ENCODE measurements at places on chromosomes 2 and 18.

DNA sequence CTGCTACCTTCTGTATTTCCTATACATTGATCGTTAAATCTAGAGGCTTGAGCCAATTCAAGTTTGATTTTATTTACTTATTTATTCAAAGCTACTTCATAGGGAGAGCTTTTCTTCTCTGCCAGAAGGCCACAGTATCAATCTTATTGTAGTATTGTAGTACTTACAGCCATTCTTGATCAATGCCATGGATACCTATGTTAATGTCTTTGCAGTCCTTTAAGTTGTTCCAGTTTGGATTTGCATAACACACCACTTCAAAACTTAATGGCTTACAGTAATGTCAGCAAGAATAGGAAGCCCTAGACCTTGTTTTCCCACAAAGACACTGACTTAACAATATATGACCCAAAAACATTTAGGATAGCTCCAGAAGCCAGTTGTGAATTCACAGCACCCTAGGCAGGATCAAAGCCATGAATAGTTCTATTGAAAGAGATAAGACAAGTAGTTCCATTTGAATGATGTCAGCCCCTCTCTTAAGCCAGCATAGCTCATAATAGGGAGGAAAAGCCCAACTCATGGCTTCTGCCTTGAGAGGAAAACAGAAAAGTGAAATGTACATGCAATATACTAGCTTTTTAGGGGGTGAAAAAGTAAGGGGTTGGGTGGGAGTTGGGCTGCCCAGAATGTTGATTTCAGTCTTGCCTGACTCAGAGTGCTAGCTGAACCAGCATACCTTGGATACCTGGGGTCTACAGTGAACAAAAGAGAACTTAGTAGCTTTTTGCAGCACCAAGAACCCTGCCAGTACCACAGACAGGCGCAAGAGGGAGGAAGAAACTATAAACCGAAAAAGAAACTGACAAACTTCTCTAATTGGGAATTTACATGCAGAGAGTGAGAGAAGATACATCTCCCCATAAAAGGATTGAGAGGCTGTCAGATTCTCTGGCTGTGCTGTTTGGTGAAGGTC is 101.4 kb downstream of the CAMKMT start:
- no peak for DNase-seq

DNA sequence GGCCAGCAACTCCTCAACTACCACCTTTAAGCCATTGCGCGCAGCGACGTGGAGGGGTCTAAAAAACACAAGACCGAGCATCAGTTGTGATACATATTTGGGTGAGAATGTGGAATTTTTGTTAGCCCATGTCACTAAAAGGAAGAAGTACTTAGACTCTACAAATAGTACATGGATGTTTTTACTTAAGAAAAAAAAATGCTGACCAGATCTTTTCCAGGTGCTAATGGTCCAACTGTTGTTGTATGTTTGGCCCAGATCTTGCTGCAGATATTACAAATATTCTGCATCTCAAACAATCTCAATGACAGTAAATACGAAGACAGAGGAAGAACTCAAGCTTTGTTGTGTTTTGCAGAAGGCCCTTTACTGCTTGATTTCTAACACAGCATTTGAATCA is 67.1 kb upstream of the PGAP1 start:
- no peak for DNase-seq

DNA sequence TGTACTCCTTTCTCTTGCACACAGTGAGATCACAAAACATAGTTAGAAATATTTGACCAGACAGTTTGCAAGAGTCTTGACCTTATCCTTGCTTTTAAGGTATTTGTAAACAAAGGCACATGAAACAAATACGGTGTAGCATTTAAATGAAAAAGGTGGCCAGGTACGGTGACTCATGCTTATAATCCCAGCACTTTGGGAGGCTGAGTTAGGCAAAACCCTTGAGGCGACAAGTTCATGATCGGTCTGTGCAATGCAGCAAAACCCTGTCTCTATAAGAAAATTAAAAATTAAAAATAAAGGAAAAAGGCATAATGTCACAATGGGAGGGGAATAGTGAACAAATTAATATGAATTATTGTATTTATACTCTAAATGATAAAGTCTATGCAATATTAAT is 109.5 kb upstream of the PIK3C3 start:
- no peak for DNase-seq

DNA sequence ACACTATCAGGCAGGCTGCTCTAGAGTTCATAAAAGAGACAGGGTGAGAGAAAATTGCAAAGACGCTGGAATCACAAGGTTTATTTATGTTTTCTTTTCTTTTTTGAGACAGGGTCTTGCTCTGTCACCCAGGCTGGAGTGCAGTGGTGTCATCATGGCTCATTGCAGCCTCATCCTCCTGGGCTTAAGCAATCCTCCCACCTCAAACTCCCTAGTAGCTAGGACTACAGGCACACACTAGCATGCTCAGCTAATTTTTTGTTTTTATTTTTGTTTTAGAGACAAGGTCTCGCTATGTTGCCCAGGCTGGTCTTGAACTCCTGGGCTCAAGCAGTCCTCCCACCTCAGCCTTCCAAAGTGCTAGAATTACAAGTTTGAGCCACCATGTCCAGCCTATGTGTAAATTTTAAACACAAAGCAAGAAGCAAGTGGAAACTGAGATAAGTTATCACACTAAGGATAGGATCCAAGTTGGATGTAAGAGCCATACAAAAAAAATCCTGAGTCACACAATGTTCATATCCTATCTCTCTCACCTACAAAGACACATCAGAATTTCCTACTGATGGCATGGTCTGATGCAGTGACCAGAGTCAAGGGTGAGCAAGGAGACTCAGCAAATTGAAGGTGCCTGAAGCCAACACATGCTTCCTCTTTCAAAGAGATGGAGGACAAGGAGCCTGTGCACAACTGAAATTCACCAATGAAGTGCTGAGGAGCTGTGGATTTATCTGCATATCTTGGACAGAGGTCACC is 31.4 kb downstream of the MYL12B start:
- DNase-seq: no peak

DNA sequence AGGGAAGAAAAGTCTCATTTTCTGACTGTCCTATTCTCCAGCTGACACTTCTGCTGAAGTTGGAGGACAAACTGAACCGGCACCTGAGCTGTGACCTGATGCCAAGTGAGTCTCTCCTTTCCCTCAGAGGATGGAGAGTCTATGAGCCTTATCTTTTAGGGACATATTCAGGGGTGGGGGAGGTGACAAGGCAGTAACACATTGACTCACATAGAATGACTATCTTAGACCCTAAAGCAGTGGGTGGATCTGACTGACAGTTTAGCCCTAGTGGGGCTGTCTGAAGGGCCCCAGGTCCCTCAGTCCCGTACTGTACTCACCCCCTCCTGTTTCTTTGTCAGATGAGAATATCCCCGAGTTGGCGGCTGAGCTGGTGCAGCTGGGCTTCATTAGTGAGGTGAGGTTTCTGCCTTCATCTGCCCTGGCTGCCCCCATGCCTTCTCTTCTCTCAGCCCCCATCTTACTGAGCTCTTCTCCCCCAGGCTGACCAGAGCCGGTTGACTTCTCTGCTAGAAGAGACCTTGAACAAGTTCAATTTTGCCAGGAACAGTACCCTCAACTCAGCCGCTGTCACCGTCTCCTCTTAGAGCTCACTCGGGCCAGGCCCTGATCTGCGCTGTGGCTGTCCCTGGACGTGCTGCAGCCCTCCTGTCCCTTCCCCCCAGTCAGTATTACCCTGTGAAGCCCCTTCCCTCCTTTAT is 805 bp upstream of the KRTCAP3 start:
- no peak for DNase-seq

GRCh38 chr2:235498946-235499812 is 5.3 kb downstream of the AGAP1 start:
- no peak for DNase-seq

DNA sequence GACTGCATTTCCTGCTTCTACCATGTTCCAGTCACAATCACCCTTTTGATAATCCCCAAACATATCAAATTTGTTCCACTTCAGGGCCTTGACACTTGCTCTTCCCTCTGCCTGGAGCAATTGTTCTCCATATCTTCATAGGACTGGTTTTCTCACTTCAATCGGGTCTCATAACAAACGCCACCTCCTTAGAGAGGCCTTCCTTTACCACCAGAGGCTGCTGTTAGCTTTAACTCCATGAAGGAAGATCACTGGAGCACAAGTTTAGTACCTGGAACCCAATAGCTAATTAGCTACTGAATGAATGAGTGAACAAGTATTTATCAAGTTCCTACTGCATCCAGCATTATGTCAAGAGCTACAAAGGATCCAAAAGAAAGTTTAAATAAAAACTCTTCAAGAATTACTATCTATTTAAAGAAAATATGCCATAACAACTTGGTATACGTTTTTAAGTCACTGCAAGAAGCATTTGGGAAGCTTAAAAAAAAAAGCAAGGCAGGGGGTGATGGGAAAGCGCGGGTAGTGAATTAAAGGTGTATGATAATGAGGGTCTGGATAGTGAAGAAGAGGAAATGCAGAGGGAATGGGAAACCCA is 58.8 kb downstream of the BAZ2B start:
- no peak for DNase-seq

GRCh38 chr2:23385748-23386338 is 864 bp downstream of the KLHL29 start:
- DNase-seq: no peak

DNA sequence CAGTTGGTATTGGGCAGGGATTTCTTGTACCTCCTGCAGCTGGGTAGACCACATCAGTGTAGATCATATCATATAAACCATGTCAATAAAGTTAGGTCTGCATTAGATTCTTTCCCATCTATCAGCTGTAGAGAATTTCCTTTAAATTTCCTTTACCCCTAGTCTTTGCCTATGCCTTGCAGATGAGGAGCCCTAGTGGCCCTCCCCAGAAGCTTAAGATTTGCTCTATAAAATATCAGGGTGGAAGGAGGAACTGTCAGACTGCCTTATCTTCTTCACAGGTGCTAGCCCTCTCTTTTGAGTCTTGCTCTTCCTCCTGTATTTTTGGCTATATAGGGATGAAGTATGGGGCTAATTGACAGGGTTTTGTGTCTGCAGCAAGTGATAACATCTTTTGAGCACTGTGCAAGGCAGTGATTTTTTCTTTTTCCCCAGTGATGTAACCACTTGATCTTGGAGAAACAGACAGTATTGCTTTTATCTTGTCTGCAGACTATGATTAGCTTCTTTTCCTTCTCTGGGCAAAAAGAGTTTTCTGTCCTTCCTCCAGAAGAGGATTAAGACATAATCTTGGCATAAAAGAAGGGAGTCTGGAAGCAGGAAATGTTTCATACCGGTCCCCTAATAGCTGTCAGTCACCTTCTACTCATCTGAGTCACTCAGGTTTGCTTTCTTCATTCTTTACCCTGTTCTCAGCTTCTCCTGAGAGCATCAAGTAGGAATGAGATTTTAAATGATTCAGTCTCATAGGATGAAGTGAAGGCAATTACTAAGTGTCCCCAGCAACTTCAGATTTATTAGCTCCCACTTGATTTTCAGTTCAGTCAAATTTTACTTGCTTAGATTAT is 286.4 kb downstream of the CDH19 start:
- no peak for DNase-seq

- no peak for DNase-seq
These were observed 11.9 kb upstream of the ASPRV1 start for GRCh38 chr2:69973335-69973735.

DNA sequence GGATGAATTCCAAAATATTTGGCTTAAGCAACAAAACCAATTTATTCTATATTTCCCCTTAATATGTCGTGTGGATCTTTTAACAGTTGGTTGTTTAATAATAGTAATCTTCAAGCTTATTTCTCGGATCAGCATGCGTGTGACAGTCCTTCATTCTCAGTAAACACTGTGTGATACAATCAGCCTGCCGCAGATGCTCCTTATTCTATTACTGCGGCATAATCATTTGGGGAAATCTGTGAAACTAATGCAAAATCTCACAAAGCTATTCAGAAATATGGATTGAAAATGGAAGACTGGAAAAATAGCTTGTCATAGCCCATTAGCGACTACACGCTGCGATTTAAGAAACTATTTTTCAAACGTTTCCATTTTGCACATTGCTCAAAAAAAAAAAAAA is 36.9 kb downstream of the LINC00305 start:
- no peak for DNase-seq

DNA sequence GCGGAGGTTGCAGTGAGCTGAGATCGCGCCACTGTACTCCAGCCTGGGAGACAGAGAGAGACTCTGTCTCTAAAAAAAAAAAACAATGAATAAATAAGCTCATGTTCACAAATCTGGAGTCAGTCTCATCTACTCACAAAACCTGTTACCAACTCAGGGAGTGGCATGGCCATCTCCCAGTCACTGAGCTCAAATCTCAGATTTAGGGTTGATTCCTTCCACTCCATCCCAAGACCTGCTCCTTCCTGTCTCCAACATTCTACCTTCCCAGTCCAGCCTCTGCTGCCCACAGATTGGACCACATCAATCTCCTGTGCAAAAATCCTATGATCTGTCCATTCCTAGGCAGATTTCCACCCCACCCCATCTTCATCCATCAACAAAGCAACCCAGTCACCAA is 1.6 kb downstream of the STAT1 start:
- no peak for DNase-seq

- DNase-seq: no peak
These were observed 36.2 kb upstream of the SNORC start for GRCh38 chr2:232833830-232834229.

- DNase-seq: no peak
These were observed 155.9 kb downstream of the ESCO1 start for GRCh38 chr18:21444465-21445212.

- DNase-seq: no peak
These were observed 14.4 kb upstream of the PSMA8 start for GRCh38 chr18:26119246-26119645.

- DNase-seq: no peak
These were observed 404.9 kb upstream of the ZEB2 start for GRCh38 chr2:144924827-144925226.

- no peak for DNase-seq
These were observed at the start of gene DAW1 for GRCh38 chr2:227871375-227871791. TSS of gene DAW1 (plus strand) at chr2:227871631. CDS start at chr2:227871690, 59 bp downstream.

DNA sequence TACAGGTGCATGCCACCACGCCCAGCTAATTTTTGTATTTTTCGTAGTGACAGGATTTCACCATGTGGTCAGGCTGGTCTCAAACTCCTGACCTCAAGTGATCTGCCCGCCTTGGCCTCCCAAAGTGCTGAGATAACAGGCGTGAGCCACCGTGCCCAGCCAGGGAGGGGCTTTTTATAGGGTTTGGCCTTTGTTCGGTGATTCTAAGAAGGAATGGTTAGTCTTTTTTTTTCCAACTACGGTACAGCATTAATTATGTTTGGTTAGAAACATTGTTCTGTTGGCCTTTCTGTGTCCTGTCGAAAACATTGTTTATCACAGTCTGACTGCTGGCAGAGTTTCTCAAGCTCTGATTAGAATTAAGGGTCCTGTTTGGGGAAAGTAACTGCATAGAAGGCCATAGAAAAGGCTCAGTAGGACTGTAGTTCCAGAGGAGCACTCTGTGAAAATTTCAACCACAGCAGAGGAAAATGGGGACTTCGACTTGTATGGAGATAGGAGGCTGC is 19.3 kb upstream of the SMCHD1 start:
- no peak for DNase-seq

- no peak for DNase-seq
These were observed at the start of gene ERICH2 for GRCh38 chr2:170770008-170770605. TSS of gene ERICH2 (plus strand) at chr2:170770378. CDS start at chr2:170770682, 304 bp downstream.

- DNase-seq: no peak
These were observed 130.2 kb upstream of the ACVR2A start for GRCh38 chr2:147714582-147714981.

- no peak for DNase-seq
These were observed 374.5 kb downstream of the NCKAP5 start for GRCh38 chr2:133193544-133194361.

Measured in activated CD4-positive, CD25-positive, alpha-beta regulatory T cell treated with anti-CD3 and anti-CD28 coated beads, Interleukin-2, amount 50 U/mL, for 16 hours (primary cell).